ENCODE measurements at places on chromosomes 16 and 17. TPM values are rescaled to one million over a fixed set of nuclear protein-coding genes. Genes with fewer than 3 reads are reported as not detected.

Gene PLLP
- 0.10 TPM for polyA plus RNA-seq

GRCh38 chr16:81676883-81677737 is 102.0 kb upstream of the PLCG2 start:
- no peak for DNase-seq

DNA sequence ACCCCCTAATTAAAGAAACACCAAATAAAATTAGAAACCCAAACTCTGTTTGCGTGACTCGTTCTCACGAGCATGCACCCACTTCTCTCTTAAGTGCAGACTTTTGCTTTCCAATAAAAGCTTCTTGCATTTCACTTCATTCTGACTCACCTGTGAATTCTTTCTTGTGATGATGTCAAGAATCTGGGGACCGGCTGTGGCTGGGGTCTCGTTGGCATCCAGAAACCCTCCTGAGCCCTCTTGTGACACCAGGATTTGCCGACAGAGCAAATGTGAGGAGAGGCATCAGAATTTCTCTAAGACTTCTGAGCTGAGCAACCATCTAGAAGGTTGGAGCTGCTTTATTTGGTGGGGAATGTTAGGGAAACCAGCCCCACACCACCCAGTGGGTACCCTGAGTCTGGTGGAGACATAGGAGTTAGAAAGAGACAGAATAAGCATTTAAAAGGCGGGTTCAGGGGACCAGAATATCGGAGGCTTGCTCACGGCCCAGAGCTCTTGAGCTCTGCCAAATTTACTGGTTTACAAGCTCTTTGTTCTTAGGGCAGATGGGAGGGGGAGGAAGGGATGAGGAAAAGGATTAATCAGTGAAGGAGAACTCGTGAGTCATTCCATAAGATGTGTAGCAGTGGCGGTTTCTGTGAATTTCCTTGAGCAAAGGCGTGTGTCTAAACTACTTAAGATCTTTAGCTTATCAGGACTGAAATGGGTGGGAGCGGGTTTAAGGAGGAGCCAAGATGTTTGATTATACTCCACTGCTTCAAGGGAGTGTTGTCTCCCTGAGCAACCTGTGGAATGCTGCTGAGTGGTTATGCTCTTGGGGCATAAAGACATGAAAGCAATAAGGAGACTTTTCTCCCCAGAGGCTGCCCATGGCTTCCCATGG is 24.2 kb upstream of the TMC5 start:
- DNase-seq, result no peak

DNA sequence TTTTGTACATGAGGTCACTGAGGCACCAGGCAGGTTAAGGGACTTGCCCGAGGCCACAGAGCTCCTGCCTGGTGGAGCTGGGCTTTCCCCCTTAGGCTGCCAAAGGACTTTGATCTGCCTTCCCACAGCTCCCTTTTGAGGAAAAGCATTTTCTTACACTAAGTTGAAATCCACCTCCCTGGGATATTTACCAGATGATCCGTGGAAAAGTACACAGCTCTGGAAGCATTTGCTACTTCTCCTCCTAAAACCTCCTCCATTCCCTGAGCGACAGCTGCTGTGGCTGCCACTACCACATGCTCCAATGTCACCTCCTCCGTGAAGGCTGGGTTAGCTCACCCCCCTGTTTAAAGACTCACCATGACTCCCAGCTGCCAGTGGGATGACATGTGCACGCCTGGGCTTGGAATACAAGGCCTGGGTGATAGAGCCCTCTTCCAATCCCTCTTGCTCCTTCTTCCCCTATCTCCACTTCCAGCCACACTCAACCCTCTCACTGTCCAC is 1.2 kb upstream of the MPRIP start:
- no peak for DNase-seq

DNA sequence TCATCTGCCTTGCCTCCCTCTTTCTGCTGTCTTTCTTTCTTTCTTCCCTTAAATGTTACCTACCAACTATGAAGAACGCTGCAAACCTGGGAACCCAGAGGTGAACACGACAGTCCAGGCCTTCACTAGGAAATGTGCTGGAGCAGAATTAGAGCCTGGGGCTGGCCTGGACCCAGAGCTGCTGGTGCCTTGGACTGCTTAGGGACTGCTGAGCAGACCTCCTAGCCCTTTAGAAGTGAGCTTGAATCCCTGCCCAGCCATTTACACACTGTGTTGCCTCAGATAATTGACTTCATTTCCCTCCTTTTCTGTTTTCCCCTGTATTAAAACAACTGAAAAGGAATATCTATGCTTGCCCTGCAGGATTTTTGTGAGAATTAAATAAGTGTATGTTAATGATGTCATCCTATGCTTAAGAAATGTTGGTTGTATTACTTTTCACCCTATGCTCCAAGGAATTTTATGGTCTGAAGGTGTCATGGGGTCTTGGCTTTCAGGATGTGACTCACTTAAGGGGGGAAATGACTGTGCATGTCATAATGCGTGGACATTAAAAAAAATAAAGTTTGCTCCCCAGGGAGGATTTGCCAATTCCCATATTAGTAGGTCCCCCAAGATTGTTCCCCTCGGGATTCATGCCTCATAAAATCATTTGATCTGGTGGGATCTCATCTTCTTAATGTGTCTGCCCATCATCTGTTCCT is 11.5 kb downstream of the CDH13 start:
- DNase-seq, result no peak

DNA sequence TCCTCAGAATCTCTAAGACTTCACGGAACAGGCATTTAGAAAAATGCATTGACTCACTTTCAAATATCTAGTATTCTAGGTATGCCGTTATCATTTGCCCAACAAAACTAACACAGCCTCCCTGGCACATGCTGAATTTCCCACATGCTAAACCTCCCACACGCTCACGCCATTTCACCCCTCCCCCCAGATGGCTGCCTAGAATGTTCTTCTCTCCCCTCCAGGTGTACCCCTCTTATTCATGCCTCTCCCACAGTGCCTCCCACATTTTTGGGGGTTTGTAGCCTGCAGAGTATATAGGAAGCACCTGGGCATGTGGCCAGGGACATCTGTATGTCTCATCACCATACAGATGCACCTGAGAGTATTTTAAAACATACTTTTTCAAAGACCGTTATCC is 38.2 kb upstream of the ICAM2 start:
- no peak for DNase-seq

Gene RASL10B
- polyA plus RNA-seq, result 3.3 TPM

Gene CLCN7
- polyA plus RNA-seq, result 15.7 TPM

DNA sequence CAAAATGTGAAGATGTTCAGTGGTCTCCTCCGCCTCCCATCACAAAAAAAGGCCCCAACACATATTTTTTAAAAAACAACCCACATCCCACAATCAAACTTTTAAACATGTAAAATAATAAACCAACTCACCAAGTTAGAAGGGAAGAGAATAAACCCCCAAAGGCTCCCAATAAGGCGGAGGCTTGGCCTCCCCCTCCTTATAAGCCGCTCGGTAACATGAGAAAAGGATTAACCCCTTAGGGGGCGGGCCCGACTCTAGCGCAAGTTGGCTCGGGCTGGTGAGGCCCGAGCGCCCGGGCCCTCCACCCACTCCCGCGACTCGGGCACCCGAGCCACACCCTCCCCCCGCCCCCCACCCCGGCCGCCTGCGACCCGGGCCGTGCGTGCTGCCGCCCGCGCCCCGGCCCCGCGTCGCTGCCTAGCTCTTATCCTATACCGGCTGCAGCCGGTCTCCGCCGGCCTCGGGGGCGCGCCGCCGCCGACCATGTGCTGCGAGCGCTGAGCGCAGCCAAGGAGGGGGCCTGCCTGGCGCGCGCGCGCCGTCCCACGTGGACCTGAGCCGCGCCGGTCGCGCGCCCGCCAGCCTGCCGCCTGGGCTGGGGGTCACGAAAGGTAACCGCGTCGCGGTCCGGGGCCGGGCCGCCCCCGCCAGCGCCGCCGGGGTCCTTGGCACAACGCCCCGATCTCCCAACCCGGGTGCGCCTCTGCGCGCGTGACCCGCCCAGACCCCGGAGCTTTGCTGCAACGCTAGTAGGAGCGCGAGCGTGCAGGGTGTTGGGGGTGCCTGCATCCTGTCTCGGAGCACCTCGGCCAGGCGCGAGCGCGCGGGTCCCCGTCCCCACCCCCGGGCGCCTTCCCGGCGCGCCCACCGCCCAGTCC is at the start of the genes ARSG and SLC16A6:
Gene ARSG, plus strand, starts transcription at position 541 of the 881 bp plus-strand sequence. CDS start 15,999 bp downstream, outside the sequence.
Gene SLC16A6, minus strand, starts transcription at position 173 of the 881 bp plus-strand sequence. CDS start 12,807 bp downstream, outside the sequence.
- no peak for DNase-seq

- no peak for DNase-seq
Observed at GRCh38 chr16:94918-95265, 16.9 kb downstream of the MPG start.

GRCh38 chr17:75272848-75273184 is 1.8 kb upstream of the MIF4GD start:
- no peak for DNase-seq

DNA sequence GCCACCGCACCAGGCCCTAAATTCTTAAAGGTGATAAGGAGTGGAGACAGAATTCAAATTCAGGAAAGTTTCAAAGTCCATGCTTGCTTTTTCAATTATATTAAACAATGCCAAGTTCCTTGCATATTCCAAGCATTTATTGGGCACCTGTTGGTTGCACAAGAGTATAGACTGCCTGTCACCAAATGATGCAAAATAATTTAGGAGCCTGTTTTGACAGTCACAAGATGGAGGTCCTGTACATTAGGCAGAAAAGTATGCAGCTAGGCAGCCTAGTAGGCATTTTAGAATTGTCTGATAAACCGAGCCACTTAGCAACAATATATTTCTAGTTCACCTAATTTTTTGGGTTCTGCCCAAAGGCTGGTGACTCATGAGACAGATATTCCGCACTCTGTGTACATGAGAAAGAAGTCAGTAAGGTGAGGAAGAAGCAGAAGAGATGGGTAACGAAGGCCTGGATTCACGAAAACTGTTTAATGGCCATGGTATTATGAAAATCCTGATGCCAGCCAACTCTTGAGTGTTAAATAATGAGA is 7.3 kb downstream of the ACACA start:
- DNase-seq, result no peak

DNA sequence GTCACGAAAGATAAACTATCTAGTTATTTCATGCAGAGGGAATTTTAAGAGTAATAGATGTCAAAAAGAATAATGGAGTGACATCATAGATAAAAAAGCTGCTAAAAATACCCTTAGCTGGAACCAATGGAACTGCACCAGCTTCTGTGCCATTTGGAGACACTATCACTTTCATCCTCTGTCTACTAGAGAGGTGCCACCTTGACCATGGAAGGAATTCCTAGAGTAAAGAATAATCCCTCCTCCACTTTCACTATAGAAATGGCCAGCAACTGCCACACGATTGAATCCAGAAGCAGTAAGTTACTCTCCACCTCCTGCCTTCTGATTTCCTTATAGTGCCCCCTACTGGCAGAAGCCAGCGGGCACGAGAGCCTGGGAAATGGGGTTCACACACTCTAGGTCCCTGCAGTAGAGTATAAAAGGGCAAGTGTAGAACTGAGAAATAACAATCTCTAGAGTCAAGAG is 2.8 kb upstream of the ALDH3A2 start:
- DNase-seq, result no peak

Gene TMEM114
- not detected for polyA plus RNA-seq

DNA sequence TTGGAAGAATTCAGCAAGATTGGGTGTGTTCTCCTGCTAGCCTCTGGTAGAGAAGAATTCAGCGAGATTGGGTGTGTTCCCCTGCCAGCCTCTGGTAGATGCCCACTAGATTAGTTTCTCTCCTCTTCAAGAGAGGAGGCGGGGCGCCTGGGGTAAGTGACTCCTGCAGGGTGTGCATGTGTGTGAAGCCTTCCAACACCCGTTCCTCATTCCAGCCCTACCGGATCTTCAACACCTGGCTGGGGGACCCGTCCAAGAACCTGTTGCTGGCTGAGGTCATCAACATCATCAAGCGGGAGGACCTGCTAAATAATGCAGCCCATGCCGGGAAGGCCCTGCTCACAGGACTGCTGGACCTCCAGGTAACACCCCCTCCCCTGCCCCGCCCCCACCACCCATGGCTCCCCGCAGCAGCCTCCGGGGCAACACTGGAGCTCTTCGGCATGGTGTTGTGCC is 21.3 kb downstream of the TMEM186 start:
- DNase-seq, result no peak

Gene PLXDC1
- 2.1 TPM for polyA plus RNA-seq

- peak; percentile 2 for DNase-seq
Observed at GRCh38 chr16:76201385-76201784, 75.8 kb upstream of the CNTNAP4 start.

GRCh38 chr17:15380446-15380845 is 39.0 kb upstream of the TEKT3 start:
- DNase-seq, result no peak

Gene ALOX15
- not detected for polyA plus RNA-seq

Gene KRTAP3-1
- not detected for polyA plus RNA-seq

DNA sequence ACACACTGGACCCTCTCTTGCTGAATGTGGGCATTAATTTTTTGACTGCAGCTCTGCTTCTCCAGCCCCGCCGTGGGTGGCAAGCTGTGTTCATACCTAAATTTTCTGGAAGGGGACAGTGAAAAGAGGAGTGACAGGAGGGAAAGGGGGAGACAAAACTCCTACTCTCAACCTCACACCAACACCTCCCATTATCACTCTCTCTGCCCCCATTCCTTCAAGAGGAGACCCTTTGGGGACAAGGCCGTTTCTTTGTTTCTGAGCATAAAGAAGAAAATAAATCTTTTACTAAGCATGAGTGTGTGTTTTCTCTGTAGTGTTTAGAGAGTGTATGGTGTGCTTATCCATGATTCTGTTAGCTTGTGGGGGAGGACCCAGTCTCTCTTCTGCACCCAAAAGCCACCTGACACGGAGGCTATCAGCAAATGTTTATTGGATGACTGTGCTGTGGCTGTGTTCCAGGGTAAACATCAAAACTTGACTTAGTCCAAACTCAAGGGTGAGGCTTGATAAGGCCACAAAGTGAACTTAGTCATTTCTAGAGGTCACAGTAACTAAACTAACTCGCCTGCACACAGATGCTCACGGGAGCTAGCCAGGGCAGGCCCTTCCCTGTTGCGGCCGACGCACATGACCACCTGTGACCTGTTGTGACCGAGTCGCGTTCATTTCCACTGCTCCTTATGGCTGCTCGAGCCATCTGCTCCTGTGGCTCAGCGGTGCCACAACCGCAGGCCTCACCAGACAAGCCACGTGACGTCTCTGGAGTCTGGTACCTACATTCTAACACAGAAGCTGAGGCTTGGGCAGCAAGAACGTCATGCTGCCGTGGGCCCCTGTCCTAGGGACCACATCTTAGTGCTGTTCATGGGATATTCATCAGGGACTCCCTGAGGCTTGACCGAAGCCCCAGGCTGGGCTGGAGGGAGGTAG is 9.8 kb upstream of the MED11 start:
- DNase-seq, result no peak

Gene FGF11
- polyA plus RNA-seq, result 0.63 TPM
